NCI-H510A treated with DMSO at 0.1 percent for 48 hours (cell line): ENCODE measurements at places on chromosomes 16 and 17.

DNA sequence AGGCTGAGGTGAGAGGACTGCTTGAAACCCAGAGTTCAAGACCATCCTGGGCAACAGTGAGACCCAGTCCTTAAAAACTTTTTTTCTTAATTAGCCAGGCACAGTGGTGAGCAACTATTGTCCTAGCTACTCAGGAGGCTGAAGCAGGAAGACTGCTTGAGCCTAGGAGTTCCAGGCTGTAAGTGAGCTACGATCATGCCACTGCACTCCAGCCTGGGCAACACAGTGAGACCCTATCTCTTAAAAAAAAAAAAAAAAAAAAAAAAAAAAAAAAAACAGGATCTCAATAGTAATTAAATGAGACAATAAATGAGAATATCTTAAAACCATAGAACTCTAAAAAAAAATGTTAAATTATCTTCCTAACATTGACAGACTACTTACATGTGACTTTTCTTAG is 14.3 kb downstream of the SMURF2 start:
- no peak for DNase-seq

DNA sequence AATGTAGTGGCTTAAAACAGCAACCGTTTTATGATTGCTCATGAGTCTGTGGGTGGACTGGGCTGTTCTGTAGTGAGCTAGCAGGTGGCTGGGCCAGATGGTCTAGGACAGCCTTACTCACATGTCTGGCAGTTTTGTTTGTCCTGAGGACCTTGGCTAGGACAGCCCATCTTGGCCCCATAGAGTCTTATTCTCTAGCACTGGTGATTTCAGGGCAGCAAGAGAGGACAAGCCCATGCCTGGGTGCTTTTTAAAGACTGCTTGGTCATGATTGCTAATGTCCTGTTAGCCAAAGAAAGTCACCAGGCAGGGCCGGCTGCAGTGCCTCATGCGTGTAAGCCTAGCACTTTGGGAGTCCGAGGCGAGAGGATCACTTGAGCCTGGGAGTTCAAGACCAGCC is 139.8 kb downstream of the KATNIP start:
- no peak for DNase-seq

GRCh38 chr17:81108220-81108619 is 57.1 kb upstream of the PVALEF start:
- DNase-seq = no peak

DNA sequence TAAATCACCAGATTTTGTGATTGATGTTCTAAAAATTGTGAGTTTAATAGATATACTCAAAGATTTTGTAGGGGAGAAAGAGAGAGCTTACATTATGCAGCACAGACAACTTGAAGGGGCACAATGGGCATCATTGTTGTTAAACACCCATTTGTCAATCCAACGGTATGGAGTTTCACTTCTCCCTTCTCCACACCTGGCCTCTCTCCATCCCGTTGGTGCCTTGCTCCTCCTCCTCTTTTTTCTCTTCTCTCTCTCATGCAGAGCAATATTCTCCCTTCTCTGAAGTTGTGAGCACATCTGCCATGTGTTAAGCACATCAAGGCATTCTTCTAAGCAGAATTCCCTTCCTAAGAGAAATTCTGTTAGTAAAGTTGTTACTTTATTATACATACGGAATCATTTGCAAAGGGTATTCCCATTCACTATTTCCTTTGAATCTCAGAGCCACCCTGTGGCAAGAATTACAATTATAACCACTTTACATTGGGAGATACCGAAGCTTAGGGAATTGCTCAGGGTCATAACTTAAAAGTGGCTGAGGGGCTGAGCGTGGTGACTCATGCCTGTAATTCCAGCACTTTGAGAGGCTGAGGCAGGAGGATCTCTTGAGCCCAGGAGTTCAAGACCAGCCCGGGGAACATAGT is 40.5 kb upstream of the SKAP1 start:
- DNase-seq = no peak

- no peak for DNase-seq
These were observed 50.7 kb downstream of the CFDP1 start for GRCh38 chr16:75382611-75383010.

GRCh38 chr17:57899391-57899790 is 49.5 kb upstream of the MRPS23 start:
- no peak for DNase-seq

GRCh38 chr16:20624205-20624604 is 48.0 kb upstream of the ACSM2B start:
- no peak for DNase-seq

DNA sequence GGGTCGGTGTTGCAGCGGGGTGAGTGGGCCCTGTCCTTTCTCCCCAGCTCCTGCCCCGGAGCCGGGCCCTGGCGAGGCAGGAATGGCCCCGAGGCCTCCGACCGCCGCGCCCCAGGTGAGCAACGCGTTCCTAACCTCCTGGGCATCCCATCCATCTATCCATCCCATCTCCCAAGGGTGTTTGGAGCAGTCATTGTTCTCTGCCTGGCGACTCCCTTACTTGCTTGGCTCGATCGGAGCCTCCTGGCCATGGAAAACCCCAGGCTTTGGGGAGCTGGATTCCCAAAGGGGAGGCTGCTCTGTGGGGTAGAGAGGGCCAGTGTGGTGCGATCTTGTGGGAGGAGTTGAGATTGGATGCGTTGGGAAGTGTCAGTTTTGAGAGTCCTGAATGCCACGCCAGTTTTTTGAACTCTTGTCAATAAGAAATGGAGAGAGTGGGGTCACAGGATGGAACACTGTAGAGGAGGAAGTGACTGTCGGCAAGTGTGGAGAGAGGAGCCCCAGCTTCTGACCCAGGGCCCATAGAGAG is 684 bp downstream of the ZFP90 start:
- no peak for DNase-seq

GRCh38 chr16:89166696-89167424 is 4.7 kb upstream of the CDH15 start:
- no peak for DNase-seq

DNA sequence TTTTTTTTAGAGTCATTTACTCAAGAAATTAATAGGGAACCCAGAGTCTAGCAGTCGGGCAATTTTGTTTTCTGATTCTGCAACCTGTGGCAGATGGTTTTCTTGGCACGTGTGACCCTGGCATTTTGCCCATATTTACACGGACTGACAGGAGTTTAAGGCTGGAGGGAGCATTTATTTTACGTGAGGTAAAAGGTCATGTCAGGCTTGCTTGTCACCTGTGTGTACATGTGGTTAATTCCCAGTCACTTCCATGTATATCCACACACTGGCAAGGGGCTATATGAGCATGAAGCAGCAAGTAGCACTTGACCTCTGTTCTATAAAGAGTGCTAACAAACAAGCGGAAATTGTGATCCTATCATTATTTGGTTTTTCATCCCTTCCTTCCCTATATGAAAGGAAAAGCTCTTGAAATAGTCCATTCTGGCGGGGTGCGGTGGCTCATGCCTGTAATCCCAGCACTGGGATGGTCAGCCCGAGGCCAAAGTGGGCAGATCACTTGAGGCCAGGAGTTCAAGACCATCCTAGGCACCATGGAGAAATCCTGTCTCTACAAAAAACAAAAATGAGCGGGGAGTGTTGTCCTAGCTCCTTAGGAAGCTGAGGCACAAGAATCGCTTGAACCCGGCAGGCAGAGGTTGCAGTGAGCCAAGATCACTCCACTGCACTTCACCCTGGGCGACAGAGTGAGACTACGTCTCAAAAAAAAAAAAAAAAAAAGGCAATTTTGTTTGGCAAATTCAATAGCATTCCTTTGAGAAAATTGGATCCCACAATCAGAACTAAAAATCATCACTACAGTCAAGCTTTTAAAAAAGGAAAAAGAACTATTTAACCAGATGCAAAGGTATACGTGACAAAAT is 2.1 kb downstream of the SPAG9 start:
- DNase-seq = peak; percentile 94

DNA sequence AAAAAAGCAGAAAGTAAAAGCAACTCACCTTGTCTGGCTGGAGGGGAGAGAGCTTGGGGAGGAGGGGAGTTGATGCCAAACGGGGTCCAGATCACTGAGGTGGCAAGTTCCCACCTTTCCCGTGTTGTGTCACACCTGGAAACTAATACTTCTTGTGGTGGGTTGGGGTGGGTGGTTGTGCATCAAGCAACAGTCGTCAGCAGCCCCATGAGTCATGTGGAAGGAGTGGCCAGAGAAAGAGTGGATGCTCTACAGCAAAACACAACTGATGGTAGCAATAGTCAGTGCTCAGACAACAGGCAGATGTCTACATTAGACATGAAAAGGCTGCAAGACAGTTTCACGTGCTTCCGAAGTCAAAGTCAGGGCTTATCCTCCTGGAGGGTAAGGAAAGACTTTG is 35.4 kb downstream of the ARSG start:
- DNase-seq = no peak

GRCh38 chr17:71735893-71736292 is 384.9 kb upstream of the SOX9 start:
- no peak for DNase-seq

- DNase-seq = no peak
These were observed 23.8 kb upstream of the DOC2B start for GRCh38 chr17:205148-205669.

- no peak for DNase-seq
These were observed 9.2 kb upstream of the SBK1 start for GRCh38 chr16:28283173-28283572.

DNA sequence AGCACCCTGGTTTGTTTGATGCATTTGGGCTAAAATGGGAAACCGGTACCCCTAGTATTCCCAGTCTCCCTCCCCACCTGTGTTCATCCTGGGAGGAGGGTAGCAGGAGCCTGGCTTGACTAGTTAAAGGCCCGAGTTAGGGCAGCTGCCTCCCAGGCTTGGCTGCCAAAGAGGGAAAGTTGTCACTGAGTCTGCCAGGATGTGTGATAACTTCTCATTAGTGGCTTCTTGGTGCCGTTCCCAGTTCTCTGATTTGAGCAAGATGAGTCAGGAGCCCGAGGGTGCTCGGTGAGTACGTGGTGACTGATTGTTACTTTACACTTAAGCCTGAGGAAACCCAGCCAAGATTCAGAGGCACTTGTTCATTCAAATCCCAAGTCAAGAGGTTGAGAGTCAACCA is 2.5 kb downstream of the KRT32 start:
- no peak for DNase-seq

DNA sequence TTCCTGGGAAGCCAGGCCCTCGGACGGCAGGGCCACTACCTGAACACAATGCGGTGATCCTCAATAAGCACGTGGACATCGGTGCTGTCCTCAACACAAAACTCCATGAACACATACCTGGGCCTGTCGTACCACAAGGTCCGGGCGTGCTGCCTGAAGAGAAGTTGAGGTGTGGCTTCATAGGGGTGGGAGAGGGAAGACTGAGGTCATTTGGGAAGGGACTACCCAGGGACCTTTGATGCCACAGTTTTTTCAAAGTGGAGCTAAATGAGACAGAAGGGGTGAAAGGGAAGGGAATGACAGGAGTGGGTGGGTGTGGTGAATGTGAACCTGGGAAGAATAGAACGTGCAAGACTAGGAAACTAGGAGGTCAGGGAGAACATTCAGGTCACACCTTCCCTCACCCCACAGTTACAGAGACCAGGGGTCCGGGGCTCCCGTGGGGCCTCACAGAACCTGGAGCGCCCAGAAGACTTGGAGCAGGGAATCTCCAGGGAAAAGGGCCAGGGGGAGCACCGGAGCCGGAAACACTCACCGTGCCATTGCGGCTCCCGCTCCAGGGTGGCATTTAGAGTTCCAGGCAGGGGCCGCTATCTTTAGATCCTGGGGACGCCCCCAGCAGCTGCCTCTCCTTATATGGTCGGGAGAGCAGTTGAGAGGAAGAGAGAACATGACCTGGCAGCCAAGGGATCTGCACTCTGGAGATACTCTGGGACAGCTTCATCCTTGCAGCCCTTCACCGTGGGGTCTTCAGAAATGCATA is at the start of gene PTGES3L:
Gene PTGES3L, minus strand, starts transcription at position 570 of the 763 bp plus-strand sequence. Its CDS starts 27 bp downstream, at position 543.
- DNase-seq = peak; percentile 73

DNA sequence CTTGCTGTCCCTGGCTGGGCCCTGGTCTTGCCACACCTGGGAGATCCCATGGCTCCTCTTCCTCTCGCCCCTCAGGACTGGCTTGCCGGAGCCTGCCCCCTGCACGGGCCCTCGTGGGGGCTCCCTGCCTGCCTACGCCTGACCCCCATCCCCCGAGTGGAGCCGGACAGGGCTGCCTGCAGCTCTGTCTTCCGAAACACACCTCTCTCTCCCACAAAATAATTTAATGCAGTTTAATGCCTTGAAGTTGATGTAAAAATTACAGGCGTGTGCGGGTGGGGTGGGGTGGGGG is 22.4 kb upstream of the SLC38A10 start:
- no peak for DNase-seq

- no peak for DNase-seq
These were observed at the start of gene HSF4 for GRCh38 chr16:67164599-67165061. TSS of gene HSF4 (plus strand) at chr16:67164745. CDS start at chr16:67164812, 67 bp downstream.

DNA sequence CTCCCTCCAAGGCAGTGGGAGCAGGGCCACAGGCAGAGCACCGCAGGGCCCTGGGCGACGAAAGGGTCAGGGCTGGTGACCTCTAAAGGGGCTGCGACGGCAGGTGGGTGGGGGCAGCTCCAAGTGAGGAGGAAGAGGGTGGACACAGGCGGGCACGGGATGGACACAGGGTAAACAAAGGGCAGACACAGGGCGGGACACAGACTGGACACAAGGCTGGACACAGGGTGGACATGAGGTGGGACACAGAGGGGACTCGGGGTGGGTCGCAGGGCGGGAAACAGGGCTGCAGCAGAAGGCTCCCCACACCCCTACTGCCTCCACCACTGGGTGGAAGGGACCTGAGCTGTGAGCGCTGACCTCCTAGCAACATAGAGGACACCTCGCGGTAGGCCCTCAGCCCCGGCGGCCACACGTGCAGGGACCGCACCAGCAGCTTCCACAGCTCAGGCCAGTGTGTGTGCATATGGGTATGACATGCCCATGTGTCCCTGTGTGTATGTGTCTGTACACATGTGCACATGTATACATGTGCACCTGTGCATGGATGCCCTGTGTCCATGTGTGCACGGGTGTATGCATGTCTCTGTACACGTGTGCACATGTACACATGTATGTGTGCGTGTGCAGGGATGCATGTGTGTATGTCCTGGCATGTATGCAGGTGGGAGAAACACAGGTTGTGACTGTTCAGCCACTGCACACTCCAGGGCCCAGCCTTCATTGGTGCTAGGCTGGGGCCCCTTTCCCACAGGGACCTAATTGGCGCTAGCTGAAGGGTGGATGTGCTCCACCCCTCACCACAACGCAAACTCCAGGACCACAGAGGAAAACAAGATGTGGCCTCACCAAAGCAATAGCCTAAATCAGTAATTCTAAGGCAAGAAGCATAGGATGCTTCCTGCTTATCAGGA is 7.6 kb downstream of the LMF1 start:
- DNase-seq = no peak

GRCh38 chr16:50202926-50203624 is 50.0 kb downstream of the TENT4B start:
- no peak for DNase-seq

- no peak for DNase-seq
These were observed 568.2 kb downstream of the WWOX start for GRCh38 chr16:78667675-78668074.

DNA sequence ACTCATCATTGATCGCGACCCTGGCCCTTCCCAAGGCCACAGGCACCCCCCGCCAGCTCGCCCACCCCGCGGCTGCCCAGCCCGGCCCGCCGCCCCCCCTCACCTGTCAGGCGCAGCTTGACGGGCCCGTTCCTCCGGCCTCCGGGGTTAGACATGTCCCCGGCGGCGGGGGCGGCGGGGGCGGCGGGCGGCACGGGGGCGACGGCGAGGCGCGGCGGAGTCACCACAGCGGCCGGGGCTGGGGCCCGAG is 456 bp downstream of the SMURF2 start:
- DNase-seq = no peak

GRCh38 chr17:78922816-78923498 is 2.2 kb downstream of the TIMP2 start:
- DNase-seq = no peak
